ENCODE measurements at places on chromosomes 13 and 19.

GRCh38 chr19:37983916-37984315, 76.9 kb downstream of the SIPA1L3 start:
- H3K27ac ChIP-seq: no peak overlapping the region
- no peak overlapping the region for H3K4me3 ChIP-seq
- H3K27me3 ChIP-seq: no peaks in the 10 kb centered on the region
- peaks cover 26% of the 10 kb centered on the region for H3K4me1 ChIP-seq
- H3K36me3 ChIP-seq: no peaks in the 10 kb centered on the region

DNA sequence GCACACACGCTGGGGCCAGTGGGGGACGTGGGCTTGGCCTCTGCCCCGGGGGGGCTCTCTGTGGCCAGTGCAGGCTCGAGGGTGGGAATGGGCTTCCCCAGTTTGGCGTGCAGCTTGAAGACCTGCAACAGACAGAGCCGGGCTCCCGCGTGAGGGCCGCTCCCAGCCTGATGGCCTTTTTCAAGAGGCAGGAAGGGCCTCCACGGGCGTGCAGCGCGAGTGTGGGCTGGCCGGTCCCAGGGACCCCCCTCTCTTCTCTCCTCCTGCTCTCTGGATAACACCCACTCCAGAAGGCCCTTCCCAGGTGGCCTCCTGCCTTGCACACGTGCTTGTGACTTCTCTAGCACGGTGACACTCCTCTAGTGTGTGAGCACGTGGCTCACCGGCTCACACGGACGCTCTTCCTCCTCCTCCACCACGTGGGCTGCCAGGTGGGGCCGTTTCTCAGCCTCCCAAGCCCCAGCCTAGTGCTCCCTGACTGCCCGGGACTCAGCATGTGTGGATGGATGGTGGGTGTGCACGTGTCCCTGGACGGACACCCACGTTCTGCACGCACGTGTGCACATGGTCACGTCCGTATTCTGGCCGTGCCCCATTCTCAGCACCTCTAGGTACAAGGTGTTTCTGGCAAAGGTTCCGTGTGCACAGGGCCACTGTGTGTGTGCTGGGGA, 39.2 kb upstream of the MATK start:
- no peak overlapping the region for H3K4me3 ChIP-seq
- DNase-seq: no peak
- no peak overlapping the region for H3K27ac ChIP-seq
- H3K36me3 ChIP-seq: no peaks in the 10 kb centered on the region
- no peaks in the 10 kb centered on the region for H3K27me3 ChIP-seq

GRCh38 chr19:27705896-27706295, 1507.1 kb downstream of the UQCRFS1 start:
- no peaks in the 10 kb centered on the region for H3K36me3 ChIP-seq
- H3K27ac ChIP-seq: no peak overlapping the region
- no peaks in the 10 kb centered on the region for H3K4me1 ChIP-seq
- no peak for DNase-seq
- H3K27me3 ChIP-seq: peaks cover 5% of the 10 kb centered on the region
- H3K4me3 ChIP-seq: no peak overlapping the region

- peak overlapping the region; percentile 55 for H3K4me3 ChIP-seq
- H3K4me1 ChIP-seq: no peaks in the 10 kb centered on the region
- no peak overlapping the region for H3K27ac ChIP-seq
- no peaks in the 10 kb centered on the region for H3K36me3 ChIP-seq
These were observed 59.4 kb downstream of the SLC10A2 start for GRCh38 chr13:103006641-103007426.

DNA sequence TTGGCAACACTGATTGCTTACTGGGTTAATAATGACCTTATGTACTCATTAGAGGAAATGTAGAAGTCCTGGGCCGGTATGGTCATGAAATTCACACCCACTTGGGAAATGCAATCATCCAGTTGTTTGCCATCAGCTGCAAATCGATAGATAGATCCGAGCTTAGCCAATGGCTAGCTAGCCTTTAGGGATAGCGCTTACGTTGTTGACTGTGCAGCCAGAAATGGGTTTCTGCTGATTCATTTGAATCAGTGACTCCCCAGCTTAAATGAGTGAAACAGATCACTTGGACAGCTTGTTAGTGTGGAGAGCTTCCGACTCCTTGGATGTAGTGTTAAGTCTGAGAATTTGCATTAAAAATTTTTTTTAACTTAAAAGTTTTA, 11.8 kb downstream of the IL17D start:
- H3K4me3 ChIP-seq: no peak overlapping the region
- no peak overlapping the region for H3K27ac ChIP-seq
- no peaks in the 10 kb centered on the region for H3K36me3 ChIP-seq

GRCh38 chr13:64327505-64328194, 2902.5 kb downstream of the PCDH9 start:
- DNase-seq: no peak
- no peaks in the 10 kb centered on the region for H3K27me3 ChIP-seq
- no peak overlapping the region for H3K4me3 ChIP-seq
- no peaks in the 10 kb centered on the region for H3K36me3 ChIP-seq
- H3K27ac ChIP-seq: no peak overlapping the region
- no peaks in the 10 kb centered on the region for H3K4me1 ChIP-seq

DNA sequence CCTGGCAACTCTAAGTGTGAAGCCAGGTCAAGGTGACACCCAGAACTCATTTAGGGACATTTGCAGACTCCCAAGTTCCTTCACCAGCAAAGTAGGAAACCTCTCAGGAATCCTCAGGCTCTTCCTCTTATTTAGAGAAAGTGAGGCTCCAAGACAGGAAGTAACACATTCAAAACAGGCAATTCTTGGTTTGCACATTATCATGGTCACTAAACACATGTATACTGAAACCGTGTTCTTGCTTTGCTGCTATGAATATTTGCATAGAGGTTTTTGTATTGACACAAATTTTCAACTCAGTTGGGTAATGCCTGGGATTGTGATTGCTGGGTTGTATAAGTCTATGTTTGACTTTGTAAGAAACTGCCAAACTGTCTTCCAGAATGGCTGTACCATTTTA, 13.2 kb upstream of the URI1 start:
- H3K36me3 ChIP-seq: no peaks in the 10 kb centered on the region
- no peak for DNase-seq
- H3K4me1 ChIP-seq: no peaks in the 10 kb centered on the region
- H3K27me3 ChIP-seq: peaks cover 3% of the 10 kb centered on the region
- H3K27ac ChIP-seq: no peak overlapping the region
- H3K4me3 ChIP-seq: no peak overlapping the region

DNA sequence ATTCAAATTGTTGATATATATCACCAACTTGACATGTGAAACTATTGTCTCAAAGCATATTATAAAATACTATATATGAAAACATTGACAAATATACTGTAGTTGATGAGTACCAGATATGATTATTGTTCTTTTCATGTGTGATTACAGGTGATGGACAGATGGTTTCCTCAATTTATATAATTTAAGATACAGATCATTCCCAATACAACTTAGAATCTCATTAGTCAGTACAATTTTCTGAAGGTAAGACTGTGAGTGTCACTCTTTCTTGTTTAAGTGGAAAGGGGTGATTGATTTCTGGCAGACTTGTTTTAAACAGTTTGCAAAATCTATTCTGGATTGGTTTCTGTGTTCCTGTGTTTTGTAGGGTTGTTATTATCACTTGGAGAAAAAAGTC, 498.8 kb downstream of the IRS2 start:
- H3K36me3 ChIP-seq: no peaks in the 10 kb centered on the region
- no peak overlapping the region for H3K27ac ChIP-seq
- H3K4me1 ChIP-seq: no peaks in the 10 kb centered on the region

- H3K27me3 ChIP-seq: no peaks in the 10 kb centered on the region
- no peaks in the 10 kb centered on the region for H3K4me1 ChIP-seq
- DNase-seq: no peak
- no peak overlapping the region for H3K4me3 ChIP-seq
- H3K27ac ChIP-seq: no peak overlapping the region
These were observed 365.4 kb downstream of the NDFIP2 start for GRCh38 chr13:79846386-79846785.

DNA sequence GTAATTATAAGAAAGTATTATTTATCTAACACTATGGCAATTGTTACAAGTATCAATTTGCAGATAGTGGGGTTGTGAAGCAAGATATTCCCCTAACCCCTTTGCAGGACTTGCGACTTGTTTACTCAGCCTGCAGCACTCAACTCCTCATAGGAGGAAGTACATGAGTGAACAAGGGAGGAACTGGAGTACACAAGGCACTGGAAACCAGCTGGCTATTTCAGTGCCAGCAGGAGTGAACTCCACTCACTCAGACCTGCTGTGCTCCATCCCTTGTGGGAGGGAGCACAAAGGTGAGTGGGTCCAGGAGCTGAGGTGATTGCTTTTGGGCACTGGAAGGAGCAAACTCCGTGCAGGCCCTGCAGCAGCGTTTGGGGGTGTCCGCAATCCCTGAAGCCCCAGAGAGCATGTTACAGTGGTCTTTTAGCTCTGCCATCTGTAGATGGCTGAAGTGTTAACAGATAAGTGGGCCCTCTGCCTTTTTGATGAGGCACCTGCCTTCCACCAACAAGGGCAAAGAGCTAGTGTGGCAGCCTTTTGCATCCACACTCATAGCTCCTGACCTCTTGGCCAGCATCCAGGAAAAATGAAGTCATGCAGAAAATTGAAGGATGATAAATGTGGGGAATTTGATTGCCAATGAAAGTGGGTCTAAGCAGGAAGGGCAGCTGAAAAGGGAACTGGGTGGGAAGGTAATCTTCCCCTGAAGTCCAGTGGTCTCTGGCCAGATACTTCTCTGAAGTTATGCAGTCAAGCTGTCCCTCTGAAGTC, 802.2 kb upstream of the MIR17HG start:
- H3K27me3 ChIP-seq: no peaks in the 10 kb centered on the region
- peaks cover 6% of the 10 kb centered on the region for H3K36me3 ChIP-seq
- DNase-seq: no peak
- H3K27ac ChIP-seq: no peak overlapping the region
- no peaks in the 10 kb centered on the region for H3K4me1 ChIP-seq
- no peak overlapping the region for H3K4me3 ChIP-seq

- DNase-seq: no peak
- no peaks in the 10 kb centered on the region for H3K36me3 ChIP-seq
- H3K27ac ChIP-seq: peak overlapping the region; percentile 19
- no peak overlapping the region for H3K4me3 ChIP-seq
These were observed 1.9 kb downstream of the LTBP4 start for GRCh38 chr19:40603071-40603388.

- H3K27ac ChIP-seq: no peak overlapping the region
- H3K36me3 ChIP-seq: no peaks in the 10 kb centered on the region
- H3K4me3 ChIP-seq: no peak overlapping the region
- no peak for DNase-seq
- H3K4me1 ChIP-seq: no peaks in the 10 kb centered on the region
These were observed 1.8 kb upstream of the LILRB4 start for GRCh38 chr19:54660964-54661363.

DNA sequence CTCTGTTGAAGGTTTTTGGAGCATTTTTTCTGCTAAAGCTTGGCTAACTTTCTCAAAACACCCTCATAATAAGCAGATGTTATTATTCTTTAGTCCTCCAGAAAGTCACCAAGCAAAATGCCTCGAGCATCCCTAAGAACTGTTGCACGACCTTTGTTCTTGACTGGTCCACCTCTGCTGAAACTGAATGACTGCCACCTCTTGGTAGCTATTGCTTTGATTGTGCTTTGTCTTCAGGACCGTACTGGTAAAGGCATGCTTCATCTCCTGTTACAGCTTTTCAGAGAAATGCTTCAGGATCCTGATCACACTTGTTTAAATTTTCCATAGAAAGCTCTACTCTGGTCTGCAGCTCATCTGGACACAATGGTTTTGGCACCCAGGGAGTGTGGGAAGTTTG, 254.8 kb downstream of the DCT start:
- H3K36me3 ChIP-seq: no peaks in the 10 kb centered on the region
- no peaks in the 10 kb centered on the region for H3K4me1 ChIP-seq
- no peak overlapping the region for H3K27ac ChIP-seq
- no peak for DNase-seq
- H3K27me3 ChIP-seq: no peaks in the 10 kb centered on the region

DNA sequence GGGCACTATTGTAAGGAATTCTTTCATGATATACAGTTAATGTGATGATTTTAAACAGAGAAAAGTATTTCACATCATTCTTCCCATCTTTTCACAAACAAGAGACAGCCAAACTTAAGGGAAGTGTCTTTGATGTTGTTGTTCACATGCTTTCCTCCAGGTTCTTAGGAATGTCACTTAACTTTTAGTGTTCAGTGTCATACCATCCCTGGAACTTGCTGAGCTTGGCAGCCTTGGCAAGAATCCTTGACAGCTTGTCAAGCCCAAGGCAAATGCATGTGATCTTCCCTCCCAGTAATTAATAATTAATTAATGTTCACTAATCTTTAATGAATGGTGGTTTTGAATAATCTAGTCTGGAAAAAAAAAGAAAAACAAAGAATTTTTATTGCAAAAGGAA, 727.9 kb upstream of the PRR20A start:
- H3K27me3 ChIP-seq: no peaks in the 10 kb centered on the region
- H3K27ac ChIP-seq: no peak overlapping the region
- DNase-seq: no peak
- H3K4me3 ChIP-seq: no peak overlapping the region

- peak overlapping the region; percentile 93 for H3K4me3 ChIP-seq
- DNase-seq: peak; percentile 93
- H3K36me3 ChIP-seq: peaks cover 10% of the 10 kb centered on the region
- H3K27ac ChIP-seq: peak overlapping the region; percentile 97
These were observed 4.0 kb upstream of the ZFP36 start for GRCh38 chr19:39402346-39403300.

DNA sequence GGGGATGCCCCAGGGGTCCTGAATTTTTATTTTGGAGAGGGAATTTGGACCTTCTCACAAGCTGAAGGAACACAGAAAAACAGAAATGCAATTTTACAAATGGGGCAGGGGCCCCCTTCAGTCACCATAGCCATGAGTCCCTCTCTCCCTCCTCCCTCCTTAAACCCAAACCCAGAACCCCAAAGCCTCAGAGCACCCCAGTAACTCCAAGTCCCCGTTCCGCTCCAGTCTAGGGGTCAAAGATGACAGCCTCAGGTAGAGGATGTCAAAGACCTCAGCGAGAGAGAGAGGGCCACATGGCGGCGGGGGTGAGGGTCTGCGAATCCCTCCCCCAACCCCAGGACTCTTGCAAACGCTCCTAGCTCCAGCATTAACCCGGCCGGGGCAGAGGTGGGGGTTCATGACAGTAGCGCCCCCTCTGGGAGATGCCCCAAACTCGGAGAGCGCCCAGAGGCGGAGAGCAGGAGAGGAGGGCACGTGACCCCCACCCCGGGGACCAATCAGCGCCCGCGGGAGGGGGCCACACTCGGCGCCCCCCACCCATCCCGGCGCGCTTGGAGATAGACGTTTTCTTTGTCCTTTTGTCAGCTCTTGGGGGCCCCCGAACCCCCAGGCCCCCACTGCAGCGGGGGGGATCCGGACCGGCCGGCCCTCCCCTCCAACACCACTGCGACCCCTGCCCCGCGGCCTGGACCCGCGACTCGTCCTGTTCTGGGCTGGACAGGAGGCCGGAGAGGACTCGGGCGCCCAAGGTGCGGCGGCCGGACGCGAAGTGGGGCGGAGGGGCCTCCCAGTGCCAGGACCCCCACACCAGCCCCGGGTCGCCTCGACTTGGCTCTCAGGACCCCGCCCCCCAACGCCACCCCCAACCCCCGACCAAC, 20.8 kb upstream of the SEMA6B start:
- peaks cover 19% of the 10 kb centered on the region for H3K4me1 ChIP-seq
- H3K4me3 ChIP-seq: no peak overlapping the region
- H3K27me3 ChIP-seq: peaks cover 25% of the 10 kb centered on the region
- no peaks in the 10 kb centered on the region for H3K36me3 ChIP-seq
- H3K27ac ChIP-seq: no peak overlapping the region

GRCh38 chr19:34082289-34083077, 89.8 kb upstream of the LSM14A start:
- peaks cover 18% of the 10 kb centered on the region for H3K27me3 ChIP-seq
- no peak overlapping the region for H3K27ac ChIP-seq
- H3K4me1 ChIP-seq: no peaks in the 10 kb centered on the region
- H3K4me3 ChIP-seq: no peak overlapping the region
- H3K36me3 ChIP-seq: peaks cover 1% of the 10 kb centered on the region
